NCI-H187 treated with DMSO at 0.1 percent for 48 hours (cell line): ENCODE measurements at places on chromosomes 4 and X.

DNA sequence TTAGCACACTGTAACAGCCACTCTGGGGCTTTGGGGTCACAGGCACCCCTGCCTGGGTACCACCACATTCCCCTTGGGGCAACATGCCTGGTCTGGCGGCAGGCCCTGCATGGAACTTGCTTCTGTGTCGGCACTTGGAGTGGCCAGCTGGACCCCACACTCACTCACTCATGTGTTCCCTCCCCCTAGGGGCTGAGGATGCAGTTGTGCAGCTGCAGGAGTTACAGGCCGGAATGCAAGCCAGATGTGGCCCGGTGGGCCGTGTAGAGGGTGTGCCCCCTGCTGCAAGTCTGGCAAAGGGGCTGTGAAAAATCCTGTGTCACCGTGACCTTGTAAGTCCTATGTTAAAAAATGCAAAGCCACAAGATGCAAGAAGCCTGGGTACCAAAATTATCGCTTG, 34.2 kb downstream of the ATXN3L start:
- DNase-seq: no peak

GRCh38 chrX:11591723-11592346, 73.9 kb downstream of the ARHGAP6 start:
- no peak for DNase-seq

DNA sequence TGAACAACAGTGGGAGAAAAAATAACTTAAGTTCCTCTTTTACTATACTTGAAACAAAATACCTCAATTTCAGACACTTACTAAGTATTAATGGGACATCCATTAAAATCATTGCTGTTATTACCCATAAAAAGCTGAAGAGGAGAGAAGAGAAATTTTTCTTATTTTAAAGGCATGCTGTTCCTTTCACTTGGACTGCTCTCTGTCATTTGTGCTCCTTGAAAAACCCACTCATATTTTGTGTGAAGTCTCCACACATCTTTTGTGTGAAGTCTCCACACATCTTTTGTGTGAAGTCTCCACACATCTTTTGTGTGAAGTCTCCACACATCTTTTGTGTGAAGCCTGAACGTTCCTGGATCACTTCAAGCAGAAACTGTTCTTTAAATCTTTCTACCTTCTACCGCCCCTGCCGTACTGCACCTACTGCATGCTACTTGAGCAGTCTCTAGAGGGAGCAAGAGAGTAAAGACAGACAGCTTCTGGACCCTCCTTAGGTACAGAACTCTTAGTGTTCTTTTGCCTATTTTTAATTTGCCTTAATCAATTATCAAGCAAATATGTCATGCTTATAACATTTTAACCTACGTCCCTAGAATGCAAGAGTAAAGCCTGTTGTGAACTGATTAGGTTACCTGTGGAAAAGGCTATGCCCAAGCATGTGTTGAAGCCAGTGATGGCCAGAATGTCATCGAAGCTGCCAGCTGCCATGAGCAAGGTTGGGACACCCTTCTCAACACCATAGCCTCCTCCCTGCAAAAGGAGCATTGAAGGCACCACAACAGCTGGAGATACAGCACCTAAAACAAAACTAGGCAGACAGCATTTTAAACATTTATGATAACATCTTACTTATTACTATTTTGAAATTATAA, 27.1 kb upstream of the SLC9B1 start:
- no peak for DNase-seq

- no peak for DNase-seq
Measured at GRCh38 chr4:19009881-19010280, 988.3 kb upstream of the LCORL start.

- DNase-seq: no peak
Measured at GRCh38 chrX:53223955-53224859, 800 bp downstream of the KDM5C start.

- DNase-seq: no peak
Measured at GRCh38 chr4:73864365-73864764, 4.8 kb upstream of the CXCL1 start.

- DNase-seq: no peak
Measured at GRCh38 chrX:537151-537550, 93.4 kb upstream of the SHOX start.

DNA sequence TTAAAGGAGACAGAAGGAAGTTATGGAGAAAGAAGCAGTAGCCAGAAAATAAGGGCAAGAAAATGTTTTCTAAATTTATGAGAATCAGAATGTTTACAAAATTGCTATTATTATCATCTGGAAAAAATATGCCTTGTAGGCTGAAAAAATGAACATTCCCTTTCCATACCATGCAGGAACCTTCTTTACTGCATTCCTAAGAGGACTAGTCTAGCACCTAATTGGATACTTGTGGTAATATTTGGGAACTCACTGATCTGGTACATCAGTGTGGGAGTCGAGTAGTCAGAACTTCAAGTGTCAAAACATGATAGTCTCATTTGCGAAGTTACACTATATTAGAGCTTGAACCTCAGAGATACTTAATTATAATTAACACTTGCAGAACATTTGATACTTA, 51.9 kb downstream of the TET2 start:
- DNase-seq: no peak

GRCh38 chrX:36577006-36577405, 431.2 kb upstream of the FAM47C start:
- no peak for DNase-seq

- no peak for DNase-seq
Measured at GRCh38 chr4:123096038-123096437, 173.6 kb upstream of the NUDT6 start.

DNA sequence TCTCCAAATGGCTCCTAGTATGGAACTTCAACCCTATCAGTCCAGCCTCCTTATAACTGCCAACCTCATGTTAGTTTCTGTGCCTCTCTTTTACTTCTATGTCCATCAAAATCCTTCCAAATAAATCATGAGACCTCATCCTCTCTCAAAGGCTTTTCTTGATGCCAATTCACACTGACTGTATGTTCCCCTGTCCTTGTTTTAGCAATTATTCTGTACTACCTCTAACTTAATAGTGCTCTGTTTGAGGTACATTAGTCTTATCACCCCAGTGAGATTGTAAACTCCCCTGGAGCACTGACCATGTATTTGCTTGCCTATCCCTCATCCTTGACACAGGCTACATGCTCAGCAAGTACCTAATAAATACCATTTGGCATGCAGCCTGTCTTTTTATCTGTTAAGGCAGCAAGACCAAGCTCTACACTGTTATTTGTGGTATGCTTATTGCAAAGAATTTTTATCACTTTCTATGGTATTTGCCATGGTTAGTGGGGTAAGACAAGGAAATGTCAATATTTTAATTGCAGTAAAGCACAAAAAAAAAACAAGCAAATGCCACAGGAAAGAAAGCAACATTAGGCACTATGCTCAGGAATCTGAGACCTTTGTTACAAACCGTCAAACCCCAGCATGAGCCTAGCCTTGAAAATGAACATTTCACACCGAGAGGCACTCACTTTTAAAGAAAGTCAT, 119.2 kb downstream of the SMARCA1 start:
- no peak for DNase-seq

GRCh38 chrX:32448320-32448719, 763.0 kb downstream of the DMD start:
- DNase-seq: no peak

GRCh38 chrX:128518508-128518907, 466.3 kb upstream of the ACTRT1 start:
- no peak for DNase-seq

- no peak for DNase-seq
Measured at GRCh38 chr4:170080496-170080895, 9.3 kb downstream of the AADAT start.

DNA sequence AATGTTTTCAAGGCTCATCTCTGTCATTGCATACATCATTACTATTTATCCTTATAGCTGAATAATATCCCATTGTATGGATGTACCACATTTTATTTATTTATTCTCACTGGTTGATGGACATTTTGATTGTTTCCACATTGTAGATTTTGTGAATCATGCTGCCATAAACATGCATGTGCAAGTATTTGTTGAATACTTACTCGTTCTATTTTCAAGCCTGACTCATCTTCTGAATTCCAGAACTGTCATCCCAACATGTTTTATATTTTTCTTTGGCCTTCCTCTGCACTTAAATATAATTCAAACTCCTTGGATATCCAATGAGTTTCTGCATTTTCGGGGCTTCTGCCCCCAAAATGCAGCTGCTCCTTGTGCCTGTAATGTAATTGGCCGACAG, 77.6 kb downstream of the MXRA5 start:
- no peak for DNase-seq

- DNase-seq: no peak
Measured at GRCh38 chr4:1247864-1248244, 1.1 kb downstream of the CTBP1 start.

- DNase-seq: no peak
Measured at GRCh38 chr4:1593881-1594345, 90.2 kb downstream of the FAM53A start.

DNA sequence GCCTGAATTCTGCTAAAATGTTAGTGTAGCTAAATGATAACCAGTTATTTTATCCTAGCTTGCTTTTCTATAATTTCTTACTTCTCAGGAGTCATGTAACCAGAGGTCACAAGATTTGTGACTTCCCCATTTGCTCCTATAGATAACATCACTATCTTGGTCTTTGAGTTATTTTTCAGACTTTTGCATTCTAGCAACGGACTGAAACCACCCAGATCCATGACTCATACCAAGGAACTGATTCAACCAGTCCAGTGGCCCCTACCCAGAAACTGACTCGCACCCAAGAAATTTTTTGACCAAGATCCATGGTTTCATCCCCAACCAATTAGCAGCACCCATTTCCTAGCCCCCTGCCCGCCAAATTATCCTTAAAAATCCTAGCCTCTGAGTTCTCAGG, 50.0 kb downstream of the IQCM start:
- no peak for DNase-seq

DNA sequence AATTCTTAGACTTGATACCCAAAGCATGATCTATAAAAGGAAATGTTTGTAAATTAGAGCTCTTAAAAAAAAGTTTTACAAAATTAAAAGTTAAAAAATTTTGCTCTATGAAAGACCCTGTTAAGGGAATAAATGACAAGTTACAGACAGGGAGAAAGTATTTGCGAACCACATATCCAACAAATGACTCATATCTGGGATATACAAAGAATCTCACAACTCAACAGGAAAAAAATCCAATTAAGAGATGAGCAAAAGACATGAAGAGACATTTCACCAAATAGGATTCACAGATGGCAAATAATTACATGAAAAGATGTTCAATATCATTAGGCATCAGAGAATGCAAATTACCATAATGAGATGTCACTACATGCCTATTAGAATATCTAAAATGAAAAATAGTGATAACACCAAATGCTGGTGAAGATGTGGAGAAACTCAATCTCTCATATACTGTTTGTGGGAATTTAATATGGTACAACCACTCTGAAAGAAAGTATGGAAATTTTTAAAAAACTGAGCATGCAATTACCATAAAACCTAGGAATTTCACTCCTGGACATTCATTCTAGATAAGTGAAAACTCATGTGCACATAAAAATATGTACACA, 100.8 kb upstream of the EOLA2 start:
- no peak for DNase-seq

- no peak for DNase-seq
Measured at GRCh38 chrX:138794246-138794645, 82.7 kb upstream of the FGF13 start.

- no peak for DNase-seq
Measured at GRCh38 chr4:23855912-23856605, 33.8 kb downstream of the PPARGC1A start.

GRCh38 chr4:185774131-185774653, 37.8 kb downstream of the SORBS2 start:
- DNase-seq: no peak

DNA sequence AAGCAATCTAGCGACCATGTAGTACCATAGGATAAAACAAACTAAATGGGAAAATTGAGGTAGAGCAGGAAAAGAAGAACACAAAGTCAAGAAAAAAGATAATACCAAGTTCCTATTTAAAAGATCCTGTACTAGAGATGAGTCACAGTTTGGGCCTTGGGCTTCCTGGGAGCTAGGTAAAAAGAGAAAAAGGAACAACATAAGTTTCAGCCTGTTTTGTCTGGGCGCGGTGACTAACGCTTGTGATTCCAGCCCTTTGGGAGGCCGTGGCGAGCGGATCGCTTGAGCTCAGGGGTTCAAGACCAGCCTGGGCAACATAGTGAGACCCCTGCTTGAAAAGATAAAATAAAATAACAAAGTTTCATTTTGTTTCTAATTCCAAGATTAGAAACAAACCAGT, 14.0 kb upstream of the TMEM156 start:
- no peak for DNase-seq

GRCh38 chr4:1401409-1402020, 4.7 kb downstream of the NKX1-1 start:
- DNase-seq: no peak

- DNase-seq: no peak
Measured at GRCh38 chr4:158768555-158769174, at the start of gene FNIP2. Gene FNIP2, plus strand, starts transcription at chr4:158769026. Its CDS starts 187 bp downstream, at chr4:158769213.

GRCh38 chr4:77104791-77105540, 29.2 kb upstream of the CCNI start:
- peak; percentile 89 for DNase-seq

- DNase-seq: no peak
Measured at GRCh38 chr4:129240816-129241215, 144.9 kb downstream of the C4orf33 start.

DNA sequence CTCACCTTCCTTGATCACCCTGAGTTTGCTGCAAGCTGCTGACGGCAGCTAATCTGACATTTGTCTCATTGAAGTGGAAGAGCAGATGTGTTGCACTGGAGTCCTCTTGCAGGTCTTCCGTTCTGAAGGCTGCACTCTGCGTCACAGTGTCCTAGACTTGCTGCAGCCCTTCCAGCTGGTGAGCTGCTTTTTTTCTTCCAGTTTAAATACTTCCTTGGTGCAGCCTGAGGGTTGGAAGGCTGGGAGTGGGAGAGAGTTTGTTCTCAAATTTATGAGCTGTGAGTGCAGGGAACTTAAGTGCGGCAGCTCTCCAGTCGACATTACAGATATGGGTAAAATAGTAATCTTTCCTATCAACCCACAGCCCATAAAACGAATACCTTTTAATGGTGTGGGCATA, 303.6 kb upstream of the FAT1 start:
- DNase-seq: no peak

DNA sequence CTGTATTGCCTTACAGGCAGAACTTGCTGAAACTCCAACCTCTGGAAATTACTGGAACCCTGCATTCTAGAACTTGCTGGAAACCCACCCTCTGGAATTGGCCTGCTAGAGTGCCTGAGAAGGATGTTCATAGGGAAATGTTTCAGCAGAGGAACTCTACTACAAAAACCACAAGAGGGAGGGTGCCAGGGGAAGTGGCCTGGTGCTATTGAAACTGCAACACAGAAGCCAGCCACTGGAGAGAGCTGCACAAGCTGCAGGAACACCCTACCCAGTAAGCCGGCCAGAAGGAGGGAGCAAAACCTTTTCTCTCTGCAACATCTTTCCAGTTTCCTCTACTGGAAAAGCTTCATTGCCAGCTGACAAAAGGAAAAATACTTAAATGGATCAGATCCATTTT, 2.5 kb upstream of the BRWD3 start:
- no peak for DNase-seq

- no peak for DNase-seq
Measured at GRCh38 chr4:85829276-85830051, 354.5 kb downstream of the ARHGAP24 start.

GRCh38 chrX:14641681-14642655, 112.6 kb downstream of the GLRA2 start:
- no peak for DNase-seq

GRCh38 chr4:168574581-168575295, 77.9 kb downstream of the PALLD start:
- no peak for DNase-seq

- DNase-seq: no peak
Measured at GRCh38 chrX:68112321-68112720, 321.0 kb downstream of the OPHN1 start.

GRCh38 chr4:88215351-88215750, 56.9 kb upstream of the ABCG2 start:
- DNase-seq: no peak
